ENCODE measurements at places on chromosomes 12 and 14. TPM values are rescaled to one million over a fixed set of nuclear protein-coding genes. Genes with fewer than 3 reads are reported as not detected.

BEGAIN gene
- polyA plus RNA-seq = 0.91 TPM

ADAM21 gene
- 0.18 TPM for polyA plus RNA-seq

NGB gene
- not detected for polyA plus RNA-seq

WDHD1 gene
- 3.9 TPM for polyA plus RNA-seq

KRT7 gene
- polyA plus RNA-seq = not detected

MFAP5 gene
- not detected for polyA plus RNA-seq

CMTM5 gene
- polyA plus RNA-seq = 0.80 TPM

FGF6 gene
- not detected for polyA plus RNA-seq

DBX2 gene
- not detected for polyA plus RNA-seq

TIGAR gene
- polyA plus RNA-seq = 5.2 TPM

RERG gene
- polyA plus RNA-seq = not detected

AQP2 gene
- not detected for polyA plus RNA-seq

HOTAIR gene
- polyA plus RNA-seq = not detected

HCAR2 gene
- polyA plus RNA-seq = not detected

TEX52 gene
- polyA plus RNA-seq = not detected

KRT75 gene
- polyA plus RNA-seq = not detected

SCFD1 gene
- 60.5 TPM for polyA plus RNA-seq

LUM gene
- polyA plus RNA-seq = not detected

NKX2-1 gene
- not detected for polyA plus RNA-seq

AQP5 gene
- not detected for polyA plus RNA-seq

ANO4 gene
- polyA plus RNA-seq = not detected

RAD51AP1 gene
- polyA plus RNA-seq = 8.0 TPM

DHRS2 gene
- not detected for polyA plus RNA-seq

SLC22A17 gene
- polyA plus RNA-seq = 0.49 TPM

PFDN5 gene
- 1,442 TPM for polyA plus RNA-seq

GLT1D1 gene
- polyA plus RNA-seq = not detected

MIP gene
- polyA plus RNA-seq = not detected

SMIM41 gene
- polyA plus RNA-seq = not detected

RILPL1 gene
- polyA plus RNA-seq = 0.08 TPM

TBC1D30 gene
- not detected for polyA plus RNA-seq

COQ6 gene
- 18.9 TPM for polyA plus RNA-seq

NRIP2 gene
- 1.7 TPM for polyA plus RNA-seq

STRAP gene
- 95.2 TPM for polyA plus RNA-seq

PTGR2 gene
- polyA plus RNA-seq = 2.0 TPM

TMEM121 gene
- 5.5 TPM for polyA plus RNA-seq

RNASE2 gene
- 0.45 TPM for polyA plus RNA-seq

ABCD4 gene
- 23.3 TPM for polyA plus RNA-seq

CFAP251 gene
- not detected for polyA plus RNA-seq

CCDC177 gene
- not detected for polyA plus RNA-seq
